ENCODE measurements at places on chromosomes 2 and 18. TPM values are rescaled to one million over a fixed set of nuclear protein-coding genes. Genes with fewer than 3 reads are reported as not detected.
A peak's percentile ranks its signal among the peaks of the same experiment; 100 is the strongest.

DNA sequence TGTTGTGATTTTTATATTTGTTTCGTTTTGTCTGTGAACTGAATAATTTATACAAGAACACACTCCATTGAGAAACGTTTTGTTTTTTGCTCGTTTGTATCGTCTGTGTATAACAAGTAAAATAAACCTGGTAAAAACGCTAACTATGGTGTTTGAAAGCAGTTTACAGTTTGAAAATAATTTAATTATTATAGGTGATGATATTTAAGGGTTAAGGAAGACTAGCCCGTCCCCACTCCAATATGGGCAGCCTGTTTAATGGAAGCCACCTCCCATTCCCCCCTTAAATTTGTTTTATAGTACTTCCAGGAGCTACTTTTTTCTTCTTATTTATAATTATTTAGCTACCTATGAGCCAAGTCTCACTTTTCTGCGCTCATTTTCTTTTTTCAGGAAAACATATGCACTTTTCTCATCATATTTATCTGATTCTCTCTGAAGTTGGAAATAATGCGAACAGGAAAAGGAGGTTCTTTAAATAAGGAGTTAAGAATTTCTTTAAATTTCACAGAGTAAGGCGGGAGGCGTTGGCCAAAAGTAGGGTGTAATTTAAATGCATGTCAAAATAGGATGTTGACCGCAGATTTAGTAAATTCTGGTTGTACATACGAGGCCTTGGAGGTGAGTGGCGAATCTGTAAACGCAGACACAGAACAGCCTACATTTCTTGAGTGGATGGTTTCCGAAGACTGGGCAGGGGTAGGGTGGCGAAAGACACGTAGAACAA lies 9.8 kb downstream of the TBR1 start:
- no peak for DNase-seq

DNA sequence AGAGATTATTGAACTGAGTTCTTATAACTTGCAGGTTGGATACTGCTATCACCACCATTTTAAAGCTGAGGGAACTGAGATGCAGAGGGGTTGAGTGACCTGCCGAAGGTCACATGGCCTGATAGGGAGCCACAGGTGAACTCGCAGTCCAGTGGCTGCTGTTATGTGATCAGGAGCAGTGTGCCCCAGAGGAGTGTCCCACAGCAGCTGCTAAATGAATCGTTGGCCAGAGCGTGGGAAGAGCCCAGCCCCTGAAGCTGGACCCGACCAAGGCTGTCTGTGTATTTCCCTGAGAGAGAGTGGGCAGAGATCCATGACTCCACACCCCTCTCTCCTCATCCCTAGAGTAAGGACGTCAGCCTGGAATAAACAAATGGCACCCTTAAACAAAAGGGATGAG lies 26.7 kb upstream of the PRLH start:
- no peak for DNase-seq

DNA sequence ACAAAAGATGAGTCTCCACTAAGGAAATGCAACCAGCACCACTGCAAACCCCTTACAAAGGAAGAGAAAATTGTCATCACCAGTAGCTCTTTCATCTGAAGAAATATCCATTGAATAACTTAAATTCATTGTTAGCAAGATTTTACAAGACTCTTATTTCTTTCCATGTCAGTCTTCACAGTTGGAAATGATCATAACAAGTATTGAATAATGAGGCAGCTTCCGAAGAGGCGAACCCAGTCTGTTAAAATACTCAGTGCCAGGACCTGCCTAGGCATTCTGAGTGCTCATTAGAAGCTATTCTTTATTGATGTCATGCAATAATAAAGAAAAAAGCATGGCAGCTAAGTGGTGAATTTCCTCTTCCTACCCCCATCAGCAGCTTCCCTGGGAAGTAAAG lies 33.5 kb downstream of the NOSTRIN start:
- no peak for DNase-seq

Gene RAPGEF4
- total RNA-seq, result 9.4 TPM

DNA sequence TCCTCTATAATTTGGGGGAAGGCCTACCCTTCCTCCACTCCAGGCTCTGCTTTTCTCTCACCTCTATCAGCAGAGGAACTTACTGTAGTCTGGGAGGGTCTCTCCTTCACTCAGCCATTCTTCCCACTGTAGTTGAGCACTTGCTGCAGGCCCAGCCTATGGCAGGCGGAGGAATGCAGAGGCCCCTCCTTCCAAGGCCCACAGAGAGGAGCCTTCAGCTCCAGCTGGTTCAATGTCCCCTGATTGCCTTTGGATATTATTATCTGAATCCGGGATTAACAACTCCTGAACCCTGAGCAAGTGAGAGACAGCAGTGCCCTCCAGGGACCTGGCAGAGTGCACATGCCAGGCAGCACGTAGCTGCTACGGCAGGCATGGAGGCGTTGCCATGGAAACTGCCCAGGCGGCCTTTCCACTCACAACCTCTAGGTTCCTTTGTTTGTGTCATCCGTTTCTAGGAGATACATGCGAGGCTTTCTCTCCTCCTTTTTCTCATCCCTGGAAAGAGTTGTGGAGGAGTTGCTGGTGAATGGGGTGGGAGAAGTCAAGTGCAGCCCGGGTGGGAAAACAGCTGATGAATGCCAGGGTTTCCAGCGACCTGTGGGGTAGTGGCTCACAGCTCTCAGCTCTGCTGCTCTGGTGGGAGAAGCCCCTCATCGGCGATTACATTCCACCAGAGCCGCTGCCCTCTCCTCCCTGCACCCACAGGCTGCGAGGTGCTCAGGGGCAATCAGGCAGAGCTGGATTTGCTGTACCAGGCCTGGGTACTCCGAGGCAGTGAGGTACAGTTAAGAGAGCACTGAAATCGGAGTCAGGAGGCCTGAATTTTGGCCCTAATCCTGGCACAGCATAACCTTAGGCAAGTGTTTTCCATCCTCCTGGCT lies 55.3 kb upstream of the HK2 start:
- DNase-seq, result peak; percentile 23

DNA sequence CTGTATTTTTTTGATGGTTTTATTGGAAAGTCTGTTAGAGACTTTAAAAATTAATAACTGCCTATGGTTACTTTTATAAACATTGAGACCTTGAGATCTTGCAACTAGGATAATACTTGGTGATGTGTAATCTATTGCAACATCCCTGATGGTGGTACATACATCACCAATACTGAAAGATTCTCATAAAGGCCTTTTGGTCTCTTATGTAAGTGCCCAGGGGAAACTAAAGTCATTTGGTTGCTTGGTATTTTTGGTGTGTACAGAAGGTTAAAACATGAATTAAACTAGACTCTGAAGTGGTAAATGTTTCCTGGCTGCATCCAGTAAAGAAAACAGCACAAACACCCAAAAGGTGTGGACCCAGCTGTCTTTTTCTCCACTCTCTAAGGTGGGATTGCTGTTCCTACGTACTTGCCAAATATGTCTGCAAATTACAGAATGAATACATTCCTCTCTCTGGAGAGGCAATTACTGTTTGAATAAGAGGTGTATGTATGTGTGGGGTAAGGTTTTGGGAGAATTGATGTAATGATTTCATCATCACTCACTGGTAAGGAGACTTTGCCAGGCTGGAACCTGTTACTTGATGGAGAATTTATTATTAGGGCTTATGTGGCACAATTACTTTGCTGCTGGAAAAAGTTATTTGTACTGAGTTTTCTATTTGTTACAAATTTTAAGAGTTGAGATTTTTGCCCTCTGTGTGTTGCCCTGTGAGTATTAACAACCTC lies 3.6 kb downstream of the B3GNT2 start:
- DNase-seq, result no peak

DNA sequence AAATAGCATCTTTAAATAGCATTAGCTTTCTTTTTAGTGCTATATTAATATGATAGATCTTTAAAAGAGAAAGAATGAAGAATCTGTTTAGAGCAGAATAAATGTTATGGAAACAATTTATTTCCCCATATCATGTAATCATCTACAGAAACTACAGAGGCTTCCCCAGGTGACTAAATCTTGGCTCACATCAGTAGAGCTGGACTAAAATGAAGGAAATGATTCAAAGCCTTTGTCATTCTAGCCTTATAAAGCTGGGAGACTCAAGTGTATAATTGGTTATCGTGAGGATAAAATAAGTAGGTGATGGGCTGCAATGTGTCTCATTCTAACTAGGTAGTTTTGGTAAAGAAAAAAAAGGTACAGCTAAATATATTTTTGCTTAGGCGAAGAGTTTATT lies 83.2 kb upstream of the UNC80 start:
- DNase-seq, result no peak

DNA sequence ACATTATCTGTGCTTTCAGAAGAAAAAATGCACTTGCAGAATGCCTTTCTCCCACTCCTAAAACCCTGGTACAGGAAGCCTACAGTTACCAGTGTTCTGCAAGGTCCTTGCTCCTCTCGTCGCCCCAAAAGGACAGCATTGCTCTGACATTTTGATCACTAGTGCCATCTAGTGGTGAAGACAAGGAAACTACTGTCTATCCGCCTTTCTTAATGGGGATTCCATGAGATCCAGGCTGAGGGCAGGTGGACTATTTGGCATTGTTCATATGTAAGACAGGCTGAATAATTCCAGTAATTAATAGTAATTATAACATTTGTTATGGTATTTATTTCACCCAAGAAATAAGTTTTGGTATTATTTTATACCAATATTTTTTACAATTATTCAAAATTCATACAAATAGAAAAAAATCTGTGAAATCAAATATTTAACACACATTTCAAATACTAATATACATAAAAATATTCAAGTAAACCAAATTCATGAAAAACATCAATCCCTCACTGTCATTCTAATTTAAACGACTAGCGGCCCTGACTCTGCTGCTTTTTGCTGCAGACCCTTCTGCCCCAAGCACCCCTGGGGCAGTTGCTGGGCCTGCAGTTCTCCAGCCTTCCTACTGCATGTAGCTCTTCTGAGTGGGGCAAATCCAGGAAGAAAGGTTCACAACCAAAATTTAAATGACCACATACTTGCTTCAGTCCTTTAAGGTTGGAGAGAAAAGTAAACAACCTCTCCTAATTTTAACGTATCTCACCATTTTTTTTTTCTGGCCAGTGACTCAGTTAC lies 19.0 kb downstream of the TPGS2 start:
- peak; percentile 20 for DNase-seq

DNA sequence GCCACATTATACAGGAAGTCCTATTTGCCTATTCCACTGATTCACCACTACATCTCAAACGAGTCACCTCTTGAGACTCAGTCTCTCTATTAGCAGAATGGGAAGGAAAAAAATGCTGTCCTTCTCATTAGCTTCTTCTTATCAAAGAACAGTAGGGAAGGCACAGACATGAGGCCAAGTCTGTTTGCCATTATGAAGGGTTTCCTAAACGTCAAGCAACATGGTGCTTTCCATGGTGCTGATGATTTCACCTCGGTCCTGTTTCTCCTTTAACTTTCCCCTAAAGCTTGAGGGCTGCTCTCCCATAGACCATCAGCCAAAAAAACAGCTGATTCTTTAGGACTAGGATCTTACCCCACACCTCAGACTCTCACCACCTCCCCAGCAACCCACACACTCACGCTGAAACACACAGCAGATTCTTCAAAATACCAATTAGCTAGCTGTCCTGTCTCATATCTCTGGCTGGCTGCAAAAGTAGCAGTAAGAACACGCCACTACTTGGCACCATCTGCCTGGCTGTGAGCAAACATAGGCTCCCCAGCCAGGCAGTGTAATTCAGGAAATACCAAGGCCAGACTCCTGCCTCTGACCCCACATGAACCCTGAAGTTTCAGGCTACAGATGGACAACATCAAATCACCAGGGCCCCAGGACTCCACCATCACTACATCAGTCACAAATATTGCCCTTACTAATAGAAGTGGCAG lies 30.5 kb downstream of the GALNT14 start:
- no peak for DNase-seq

DNA sequence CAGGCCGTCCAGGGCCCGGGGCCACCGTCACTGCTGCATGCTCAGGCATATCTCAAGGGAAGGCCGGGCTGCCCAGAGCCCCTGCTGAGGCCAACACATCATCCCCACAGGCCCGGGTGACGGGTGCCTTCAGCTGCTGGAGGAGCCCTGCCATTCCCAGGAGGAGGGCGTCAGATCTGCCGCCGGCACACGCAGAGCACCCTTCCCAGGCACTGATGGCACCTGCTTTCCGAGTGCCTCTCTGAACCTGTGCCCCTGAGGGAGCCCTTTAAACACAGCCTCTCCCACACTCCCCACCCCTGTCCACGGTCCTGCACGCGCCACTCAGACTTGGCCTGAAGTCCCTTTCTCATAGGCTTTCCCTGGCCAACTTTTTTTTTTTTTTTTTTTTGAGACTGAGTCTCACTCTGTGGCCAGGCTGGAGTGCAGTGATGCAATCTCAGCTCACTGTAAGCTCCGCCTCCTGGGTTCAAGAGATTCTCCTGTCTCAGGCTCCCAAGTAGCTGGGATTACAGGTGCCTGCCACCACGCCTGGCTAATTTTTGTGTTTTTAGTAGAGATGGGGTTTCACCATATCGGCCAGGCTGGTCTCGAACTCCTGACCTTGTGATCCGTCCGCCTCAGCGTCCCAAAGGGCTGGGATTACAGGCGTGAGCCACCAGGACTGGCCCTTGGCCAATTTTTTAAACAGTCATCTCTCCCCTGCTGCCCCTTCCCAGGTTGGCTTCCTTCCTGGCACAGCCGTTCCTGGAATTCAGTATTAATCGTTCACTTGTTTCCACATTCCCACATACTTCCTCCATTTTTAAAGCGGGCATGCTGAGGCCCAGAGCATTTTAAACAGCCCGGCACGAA lies 211.7 kb downstream of the NDUFA10 start:
- peak; percentile 41 for DNase-seq
